ENCODE measurements at places on chromosomes 16 and 17.

GRCh38 chr17:56185491-56186221 lies 32.4 kb downstream of the ANKFN1 start:
- DNase-seq, result no peak

GRCh38 chr16:3759736-3760135 lies 42.4 kb upstream of the TRAP1 start:
- no peak for DNase-seq

DNA sequence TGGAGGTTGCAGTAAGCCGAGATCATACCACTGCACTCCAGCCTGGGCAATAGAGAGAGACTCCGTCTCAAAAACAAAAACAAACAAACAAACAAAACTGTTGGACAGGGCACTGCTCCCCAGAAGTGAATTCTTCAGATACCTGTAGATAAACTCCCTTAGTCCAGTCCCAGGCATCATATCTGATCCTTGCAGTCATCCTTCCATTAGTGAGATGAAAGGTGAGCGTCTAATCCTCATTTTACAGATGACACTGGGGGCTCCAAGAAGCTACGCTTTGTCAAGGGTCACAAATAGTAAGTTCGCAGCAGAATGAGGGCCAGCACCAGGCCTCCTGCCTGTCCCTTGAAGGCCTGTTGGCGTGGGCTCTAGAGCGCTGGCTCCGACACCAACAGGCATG lies 102.0 kb downstream of the OR1D5 start:
- no peak for DNase-seq

- no peak for DNase-seq
These were observed 9.1 kb downstream of the MNT start for GRCh38 chr17:2391597-2392251.

DNA sequence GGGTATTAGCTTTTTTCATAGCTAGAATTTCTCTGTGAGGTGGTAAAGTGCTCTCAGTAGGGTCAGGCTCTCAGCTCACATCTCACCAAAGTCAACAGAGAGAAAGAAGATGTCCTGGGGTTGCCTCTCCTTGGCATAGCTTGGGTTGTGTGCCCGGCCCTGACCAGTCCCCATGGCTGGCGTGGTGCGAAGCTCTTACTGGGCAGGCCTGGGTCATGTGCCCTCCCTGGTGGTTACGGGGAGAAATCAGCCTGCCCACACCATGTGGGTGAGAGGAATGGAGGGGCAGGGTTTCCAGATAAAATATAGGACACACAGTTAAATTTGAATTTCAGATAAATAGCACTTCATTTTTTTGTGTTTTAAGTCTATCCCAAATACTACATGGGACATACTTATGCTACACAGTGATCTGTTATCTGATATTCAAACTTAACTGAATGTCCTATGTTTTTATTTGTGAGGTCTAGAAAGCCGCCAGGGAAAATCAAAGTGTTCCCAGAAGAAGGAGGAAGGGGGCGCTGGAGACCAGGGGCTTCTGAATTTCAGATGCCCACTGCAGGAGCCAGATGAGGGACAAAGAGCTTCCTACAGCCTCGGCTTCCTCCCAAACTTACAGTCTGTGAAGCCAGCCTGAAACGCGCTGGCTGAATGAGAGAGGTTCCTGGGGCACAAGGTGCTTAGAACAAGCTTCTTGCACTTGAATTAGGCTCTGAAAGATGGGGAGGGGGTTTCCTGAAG lies 45.4 kb downstream of the NKD1 start:
- DNase-seq, result peak; percentile 65

DNA sequence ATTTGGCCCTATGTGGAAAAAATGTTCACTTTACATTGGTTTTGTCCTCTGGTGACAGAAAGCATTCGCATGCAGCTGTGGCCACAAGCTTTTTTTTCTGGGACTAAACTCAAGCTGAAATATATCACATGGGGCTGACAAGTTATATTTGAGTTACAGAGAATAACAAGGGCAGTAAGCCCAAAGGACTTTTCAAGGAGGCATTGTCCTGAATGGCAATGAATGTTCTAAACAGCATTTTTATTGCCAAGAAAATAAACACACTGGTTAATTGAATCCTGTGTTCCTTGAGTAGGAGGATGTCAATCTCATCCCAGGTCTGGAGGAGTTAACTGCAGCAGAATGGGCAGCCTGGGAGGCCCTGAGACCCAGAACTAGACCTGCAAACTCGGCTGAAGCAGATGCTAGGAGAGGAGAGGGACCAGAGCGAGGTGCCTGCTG lies 114.5 kb downstream of the COPRS start:
- no peak for DNase-seq

- DNase-seq, result no peak
These were observed 25.7 kb downstream of the RAB11FIP4 start for GRCh38 chr17:31417051-31417792.

GRCh38 chr17:78709119-78709681 lies 72.9 kb downstream of the CYTH1 start:
- no peak for DNase-seq

DNA sequence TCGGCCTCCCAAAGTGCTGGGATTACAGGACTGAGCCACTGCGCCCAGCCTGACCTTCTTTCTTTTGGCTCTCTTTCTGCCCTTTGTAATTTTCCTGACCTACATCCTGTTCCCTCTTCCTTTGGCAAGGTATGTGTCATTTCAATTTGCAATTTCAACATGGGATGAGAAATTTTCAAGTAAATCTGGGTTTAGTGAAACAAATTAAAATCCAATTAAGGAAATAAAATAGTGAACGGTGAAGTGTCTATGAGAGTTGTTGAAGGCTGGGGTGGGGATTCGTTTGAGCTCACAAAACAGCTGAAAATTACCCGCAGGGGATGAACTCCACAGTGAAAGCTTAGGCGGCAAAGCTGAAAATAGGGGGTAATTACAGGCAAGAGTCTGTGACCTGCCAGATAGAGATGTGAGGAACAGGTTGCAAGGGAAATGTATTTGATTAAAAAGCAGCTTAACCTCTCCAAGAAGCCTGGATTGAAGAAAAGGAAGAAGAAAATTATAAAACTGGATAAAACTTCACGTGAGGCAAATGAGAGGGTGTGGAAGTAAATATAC lies 277.7 kb downstream of the UTP18 start:
- peak; percentile 22 for DNase-seq

DNA sequence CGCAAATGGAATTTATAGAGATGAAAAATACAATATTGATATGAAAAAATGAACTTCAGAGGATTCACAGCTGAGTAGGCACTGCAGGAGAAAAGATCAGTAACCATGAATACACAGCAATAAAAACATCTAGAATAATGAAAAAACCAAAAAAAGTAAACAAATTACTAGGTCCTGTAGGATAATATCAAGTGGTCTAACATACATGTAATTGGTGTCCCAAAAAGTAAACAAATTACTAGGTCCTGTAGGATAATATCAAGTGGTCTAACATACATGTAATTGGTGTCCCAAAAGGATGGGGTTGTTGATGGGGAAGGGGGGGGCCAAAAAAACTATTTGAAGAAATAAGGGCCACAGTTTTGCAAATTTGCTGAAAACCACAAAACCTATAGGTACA lies 43.4 kb downstream of the ZNF18 start:
- DNase-seq, result no peak

- DNase-seq, result no peak
These were observed 26.8 kb upstream of the AXIN2 start for GRCh38 chr17:65588181-65588808.

- peak; percentile 99 for DNase-seq
These were observed 11.9 kb downstream of the GSE1 start for GRCh38 chr16:85625053-85625452.

- no peak for DNase-seq
These were observed 51.2 kb downstream of the RPA1 start for GRCh38 chr17:1880851-1881630.

DNA sequence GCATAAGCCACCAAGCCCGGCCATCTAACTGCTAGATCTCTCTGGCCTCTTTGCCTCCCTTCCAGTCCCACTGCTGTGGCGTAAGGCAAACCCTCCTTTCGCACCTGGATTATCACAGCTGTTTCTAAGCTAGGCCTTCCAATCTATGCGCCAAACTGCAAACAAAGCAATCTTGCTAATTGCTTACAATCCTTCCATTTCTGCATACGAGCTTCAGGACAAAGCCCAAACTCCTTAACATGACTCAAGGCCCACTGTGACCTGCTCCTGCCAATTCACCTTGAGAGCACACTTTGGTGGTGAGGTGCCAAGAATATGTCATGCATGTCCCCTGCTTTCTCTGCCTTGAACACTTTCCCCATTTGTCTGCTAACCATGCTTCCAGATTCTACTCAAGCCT lies 6.0 kb upstream of the ARL5C start:
- DNase-seq, result peak; percentile 42

DNA sequence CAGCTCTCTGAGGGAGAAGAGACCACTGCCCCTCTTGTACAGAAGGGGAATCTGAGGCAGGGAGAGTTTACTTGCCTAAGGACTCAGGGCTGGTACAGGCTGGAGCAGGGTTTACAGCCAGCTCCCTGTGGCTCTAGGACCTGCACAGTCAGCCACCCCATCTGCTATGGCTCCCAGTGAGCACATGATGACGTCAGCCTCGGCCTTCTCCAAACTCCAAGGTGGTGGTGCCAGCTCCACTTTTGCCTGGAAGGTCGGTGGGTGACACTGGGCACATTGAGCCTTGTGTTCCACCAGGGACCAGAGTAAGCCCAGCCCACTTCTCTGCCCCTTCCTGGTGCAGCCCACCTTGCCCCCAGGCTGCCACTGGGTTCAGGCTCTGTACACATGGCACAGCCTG lies 202.2 kb downstream of the ENGASE start:
- peak; percentile 28 for DNase-seq

GRCh38 chr16:81071805-81072204 lies 5.2 kb downstream of the C16orf46 start:
- DNase-seq, result no peak

DNA sequence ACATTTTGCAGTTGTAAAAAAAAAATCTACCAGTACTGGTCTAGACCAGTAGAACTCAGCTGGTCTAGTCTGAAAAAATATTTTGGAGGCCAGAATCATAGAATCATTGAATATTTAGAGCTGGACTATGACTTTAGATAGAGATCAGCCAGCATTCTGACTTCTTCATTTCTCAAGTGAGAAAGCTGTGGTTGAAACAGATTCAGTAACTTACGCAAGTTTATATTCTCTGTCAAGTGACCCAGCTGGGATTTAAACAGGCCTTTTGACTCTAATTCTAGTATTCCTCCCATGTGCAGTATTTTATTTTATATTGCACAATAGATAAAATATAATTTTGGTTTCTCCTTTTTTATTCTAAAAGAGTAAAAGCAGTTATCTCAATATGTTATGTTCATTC lies 4.9 kb downstream of the TNRC6A start:
- DNase-seq, result no peak

DNA sequence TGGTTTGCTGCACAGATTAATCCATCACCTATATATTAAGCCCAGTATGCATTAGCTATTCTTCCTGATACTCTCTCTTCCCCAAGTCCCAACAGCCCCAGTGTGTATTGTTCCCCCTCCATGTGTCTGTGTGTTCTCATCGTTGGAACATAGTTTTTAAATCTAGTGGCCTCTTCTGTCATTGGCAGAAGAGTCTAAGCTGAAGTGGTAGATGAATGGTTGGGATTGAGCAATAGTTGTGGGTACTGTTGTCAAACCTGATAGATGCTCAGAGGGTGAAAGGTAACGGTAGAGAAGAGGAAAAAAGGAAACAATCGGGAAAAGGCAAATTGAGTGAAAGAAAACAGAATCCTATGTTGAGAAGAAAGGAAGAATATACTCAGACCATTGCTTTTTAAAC lies 29.9 kb downstream of the MAP3K3 start:
- no peak for DNase-seq

GRCh38 chr16:12881740-12882139 lies 19.7 kb upstream of the SHISA9 start:
- no peak for DNase-seq

- DNase-seq, result no peak
These were observed 41.0 kb downstream of the PAFAH1B1 start for GRCh38 chr17:2634361-2634960.

GRCh38 chr17:18158022-18158600 lies 25.5 kb upstream of the ALKBH5 start:
- DNase-seq, result peak; percentile 79

DNA sequence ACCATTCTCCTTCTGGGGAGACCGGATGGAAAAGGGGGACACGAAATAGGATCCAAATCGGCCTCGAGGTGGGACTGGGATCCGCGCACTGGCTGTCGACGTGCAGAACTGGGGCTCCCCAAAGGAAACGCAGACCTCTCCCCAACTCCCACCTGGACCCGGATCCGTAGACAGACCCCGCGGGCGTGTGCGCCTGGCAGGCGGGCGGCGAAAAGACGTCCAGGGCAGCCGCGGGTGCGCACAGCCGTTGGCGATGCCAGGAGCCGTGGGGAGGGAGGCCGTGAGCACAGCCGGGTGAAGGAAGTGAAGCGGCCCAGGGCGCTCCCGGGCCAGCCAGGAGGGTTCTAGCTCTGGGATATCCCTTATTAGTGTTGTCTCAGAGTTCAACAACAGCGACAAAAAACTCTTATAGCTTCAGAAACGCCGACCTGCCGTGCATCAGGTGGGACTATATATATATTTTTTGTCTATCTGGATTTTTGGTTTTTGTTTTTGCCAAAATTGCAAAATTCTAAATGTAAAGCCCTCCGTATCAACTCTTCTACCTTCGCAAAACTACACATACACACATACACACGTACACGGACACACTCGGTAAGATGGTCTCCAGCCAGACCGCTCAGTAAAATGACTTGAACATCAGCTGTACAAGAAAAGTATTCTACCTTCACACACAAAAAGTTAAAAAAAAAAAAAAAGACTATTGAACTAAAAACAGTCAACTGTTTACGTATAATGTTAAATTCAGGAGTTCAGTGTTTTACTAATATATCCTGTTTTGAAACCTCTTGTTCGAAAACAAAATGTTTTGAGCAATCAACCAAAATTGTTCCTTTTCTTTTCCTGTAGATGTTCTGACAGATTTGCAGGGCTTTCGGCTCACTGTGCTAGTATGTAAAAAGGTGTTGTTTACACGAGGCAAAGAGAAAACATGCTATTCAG lies 5.2 kb upstream of the AATF start:
- no peak for DNase-seq

DNA sequence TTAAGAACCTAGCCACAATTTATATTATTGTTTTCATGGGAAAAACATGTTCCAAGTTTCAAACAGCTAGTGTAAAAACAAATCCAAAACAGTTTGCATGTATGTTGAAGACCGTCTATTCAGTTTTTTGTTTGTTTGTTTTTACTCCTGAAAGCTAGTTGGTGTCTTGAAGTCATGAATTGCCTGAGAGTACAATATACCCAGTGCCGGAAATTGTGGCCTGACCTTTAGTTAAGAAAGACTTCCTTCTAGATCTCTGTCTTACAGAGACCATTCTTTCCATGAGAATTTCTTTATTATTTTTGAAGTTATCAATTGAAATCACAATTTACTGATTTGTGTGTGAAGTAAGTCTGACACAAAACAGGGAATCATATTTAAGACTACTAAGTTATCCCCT lies 474.8 kb downstream of the KCNJ2 start:
- DNase-seq, result no peak
